ENCODE measurements at places on chromosomes 6 and 20.

GRCh38 chr6:37972994-37973757 is 153.6 kb downstream of the ZFAND3 start:
- DNase-seq = no peak

DNA sequence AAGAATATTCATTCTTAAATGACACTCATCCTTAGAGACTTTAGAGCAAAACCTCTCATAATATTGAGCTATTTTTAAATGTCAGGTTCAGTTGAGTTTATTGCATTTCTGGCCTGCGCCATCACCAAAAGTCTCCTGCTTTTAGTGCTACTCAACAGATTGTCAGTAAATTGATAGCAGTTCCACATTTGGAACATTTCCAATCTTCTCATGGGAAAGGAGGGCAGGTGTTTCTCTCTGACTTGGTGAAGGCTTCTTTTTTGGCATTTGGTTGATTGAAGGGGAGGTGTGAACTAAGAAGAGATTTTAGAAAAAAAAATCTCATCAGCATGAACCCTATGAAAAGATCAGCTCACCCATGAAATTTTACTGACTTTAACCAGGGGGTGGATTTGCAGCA is 125.9 kb upstream of the INSM1 start:
- no peak for DNase-seq

GRCh38 chr20:56540415-56540814 is 7.4 kb downstream of the FAM209B start:
- no peak for DNase-seq

DNA sequence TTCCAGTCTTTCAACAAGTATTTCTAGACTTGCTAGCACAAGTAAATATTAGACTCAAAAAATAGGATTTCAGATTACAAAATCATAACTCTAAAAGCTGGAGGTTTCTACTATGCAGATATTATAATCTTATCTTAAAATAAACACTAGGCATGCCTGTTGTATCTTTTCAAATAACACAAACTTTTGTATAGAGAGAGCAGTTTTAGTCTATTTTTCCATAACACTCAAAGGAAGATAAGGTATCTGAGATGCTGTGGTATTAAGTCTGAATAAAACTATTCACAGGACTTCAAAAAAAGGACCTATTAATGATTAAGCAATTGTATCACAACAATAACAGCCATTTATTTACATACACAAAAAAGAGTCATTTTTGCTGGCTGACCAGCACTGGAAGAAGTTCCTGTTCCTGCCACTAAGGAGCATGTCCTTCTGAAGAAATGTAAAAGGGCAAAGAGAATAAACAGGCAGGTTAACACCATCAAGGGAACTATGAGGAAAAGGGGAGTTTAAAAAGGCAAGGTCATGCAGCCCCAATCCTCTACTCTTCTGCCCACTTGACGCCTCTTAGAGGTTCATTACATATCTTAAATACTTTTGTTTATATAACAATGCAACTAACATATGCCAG is 39.4 kb downstream of the REPS1 start:
- no peak for DNase-seq

DNA sequence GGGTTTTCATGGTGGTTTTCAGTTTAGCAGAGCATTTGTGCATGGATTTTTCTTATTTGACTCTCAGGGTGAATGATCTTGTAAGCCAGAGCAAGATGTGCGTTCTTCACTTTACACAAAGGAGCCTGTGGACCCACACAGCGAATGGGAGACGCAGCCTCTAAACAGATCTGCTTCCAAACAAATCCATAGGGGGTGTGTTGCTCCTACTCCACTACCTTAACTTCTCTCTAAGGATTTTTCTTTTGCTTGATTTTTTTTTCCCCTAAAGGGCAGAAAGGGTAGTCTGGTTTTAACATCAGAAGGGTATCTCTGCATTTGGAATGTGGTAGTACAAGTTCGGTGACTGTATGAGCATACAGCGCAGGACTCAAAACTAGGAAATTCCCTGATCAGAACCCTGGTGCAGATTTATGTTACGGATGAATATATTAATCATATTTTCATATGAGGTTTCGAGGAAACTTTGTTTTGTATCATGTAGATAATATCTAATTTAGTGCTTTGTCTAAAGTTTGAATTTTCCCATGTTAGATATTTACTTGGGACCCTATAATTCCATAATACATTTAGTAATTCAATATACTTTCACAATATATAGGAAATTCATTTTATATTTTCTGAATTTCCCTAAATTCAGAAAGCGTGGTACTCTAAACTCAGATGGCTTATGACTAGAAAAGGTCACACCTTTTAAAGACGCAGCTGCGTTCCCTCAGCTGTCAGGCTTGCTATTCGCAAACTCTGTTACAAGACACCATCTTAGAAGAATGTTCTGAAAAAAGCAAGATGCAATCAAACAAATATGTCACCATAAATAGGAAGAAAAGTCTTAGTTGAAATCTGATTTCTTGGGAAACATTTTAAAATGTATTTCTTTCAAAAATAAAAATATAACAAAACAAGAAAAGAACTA is 196.9 kb downstream of the TMEM242 start:
- no peak for DNase-seq

DNA sequence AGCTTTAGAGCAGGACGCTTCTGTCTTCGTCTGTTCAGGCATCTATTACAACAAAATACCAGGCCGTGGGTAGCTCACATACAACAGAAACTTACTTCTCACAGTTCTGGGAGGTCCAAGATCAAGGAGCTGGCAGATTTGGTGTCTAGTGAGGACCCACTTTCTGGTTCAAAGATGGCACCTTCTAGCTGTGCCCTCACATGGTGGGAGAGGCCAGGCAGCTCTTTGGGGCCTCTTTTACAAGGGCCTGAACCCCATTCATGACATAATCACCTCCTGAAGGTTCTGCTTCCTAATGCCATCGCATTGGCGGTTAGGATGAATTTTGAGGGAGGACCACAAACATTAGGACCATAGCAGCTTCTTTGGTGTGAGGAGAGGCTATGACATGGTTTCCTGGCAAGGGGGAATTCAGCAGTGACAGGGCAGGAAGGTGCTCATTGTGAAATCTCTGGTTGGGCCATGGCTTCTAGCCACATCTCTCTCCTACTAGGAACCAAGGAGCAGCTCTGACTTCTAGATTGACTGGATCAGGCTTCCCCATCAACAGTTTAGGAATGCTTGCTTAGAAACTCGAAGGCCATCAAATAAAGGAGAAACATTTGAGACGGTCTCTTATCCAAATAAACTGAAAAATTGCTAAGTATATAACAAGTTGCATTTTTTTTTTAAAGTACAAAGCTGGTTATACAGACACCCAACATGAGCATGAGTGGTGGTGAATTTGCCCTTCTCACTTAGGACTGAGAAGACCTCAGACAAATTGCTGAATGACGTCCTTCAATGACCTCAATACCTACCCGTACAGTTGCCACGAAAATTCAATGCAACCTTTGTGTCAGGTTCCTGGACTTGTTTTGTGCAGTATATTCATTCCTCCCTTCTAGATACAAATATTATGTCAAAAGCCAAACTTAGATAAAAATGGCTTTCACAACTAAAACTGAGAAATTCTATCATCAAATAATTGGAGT is 140.7 kb downstream of the ZDHHC14 start:
- no peak for DNase-seq

- DNase-seq = no peak
Observed at GRCh38 chr6:49142421-49143151, 320.5 kb downstream of the MMUT start.

DNA sequence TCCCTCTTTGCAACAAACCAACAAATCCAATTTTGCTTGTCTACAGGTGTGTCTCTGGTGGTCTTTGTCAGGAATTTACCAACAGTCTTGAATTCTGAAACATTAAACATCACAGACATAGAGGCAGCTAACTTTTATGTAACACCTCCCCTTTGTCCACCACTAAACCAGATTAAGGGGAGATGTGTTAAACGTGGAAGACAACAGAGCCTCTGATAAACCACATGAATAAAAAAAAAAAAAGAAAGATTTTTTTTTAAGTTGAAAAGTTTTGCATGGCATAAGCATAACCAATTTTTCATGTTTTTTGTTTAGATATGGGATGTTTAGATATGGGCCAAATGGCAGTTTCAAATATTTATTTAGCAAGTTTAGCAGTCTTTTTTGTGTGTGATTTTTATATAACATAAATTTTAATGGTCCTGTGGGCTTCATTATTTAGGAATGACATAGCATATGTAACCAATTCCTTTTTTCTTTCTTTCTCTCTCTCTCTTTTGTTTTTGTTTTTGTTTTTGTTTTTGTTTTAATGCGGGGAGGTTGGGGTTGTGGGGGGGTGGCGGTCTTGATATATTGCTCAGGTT is 60.7 kb upstream of the BTN3A2 start:
- DNase-seq = no peak

GRCh38 chr6:26159357-26160273 is 72.4 kb downstream of the HFE start:
- DNase-seq = no peak

DNA sequence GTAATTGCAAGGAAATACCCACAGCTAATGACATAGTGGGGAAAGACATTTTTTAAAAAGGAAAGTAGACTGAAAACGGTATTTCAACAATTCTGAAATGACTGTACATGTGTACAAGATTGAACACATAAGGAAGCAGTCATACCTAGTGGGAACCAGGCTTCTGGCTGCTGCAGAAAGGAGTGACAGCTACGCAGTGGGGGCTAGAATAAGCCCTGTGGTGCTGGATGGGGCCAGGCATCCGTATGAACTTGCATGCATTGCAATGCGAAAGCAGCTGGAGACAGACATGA is 54.9 kb upstream of the GPR31 start:
- no peak for DNase-seq

DNA sequence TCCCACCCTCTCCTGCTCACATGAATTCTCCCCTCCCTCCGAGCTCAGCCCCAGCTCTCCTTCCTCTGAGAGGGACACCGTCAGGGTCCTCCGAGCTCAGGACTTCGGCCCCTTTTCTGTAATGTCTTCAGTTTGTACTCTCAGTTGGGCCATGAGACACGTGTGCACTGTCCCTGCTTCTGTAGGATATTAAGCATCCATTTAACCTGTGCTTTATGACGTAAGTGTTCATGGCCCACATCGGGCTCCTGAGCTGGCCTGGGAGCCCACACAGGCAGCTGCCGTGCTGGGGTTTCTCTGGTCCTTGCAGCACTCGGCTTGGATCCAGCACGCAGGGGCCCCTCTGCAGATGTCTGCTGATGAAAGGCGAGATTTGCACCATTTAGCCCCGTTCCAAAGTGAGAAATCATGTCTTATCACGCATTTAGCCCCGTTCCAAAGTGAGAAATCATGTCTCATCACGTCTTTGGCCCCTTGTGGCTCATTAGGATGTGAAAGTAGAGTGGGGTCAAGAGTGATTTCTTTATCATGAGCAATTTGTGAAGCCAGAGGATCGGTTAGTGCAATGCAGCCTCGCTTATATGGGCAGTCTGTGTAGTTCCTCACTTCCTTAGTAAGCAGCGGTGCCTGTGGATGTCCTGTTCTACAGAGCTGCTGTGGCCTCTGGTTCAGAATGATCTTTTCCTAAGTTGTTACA is 25.3 kb downstream of the DUSP22 start:
- no peak for DNase-seq

DNA sequence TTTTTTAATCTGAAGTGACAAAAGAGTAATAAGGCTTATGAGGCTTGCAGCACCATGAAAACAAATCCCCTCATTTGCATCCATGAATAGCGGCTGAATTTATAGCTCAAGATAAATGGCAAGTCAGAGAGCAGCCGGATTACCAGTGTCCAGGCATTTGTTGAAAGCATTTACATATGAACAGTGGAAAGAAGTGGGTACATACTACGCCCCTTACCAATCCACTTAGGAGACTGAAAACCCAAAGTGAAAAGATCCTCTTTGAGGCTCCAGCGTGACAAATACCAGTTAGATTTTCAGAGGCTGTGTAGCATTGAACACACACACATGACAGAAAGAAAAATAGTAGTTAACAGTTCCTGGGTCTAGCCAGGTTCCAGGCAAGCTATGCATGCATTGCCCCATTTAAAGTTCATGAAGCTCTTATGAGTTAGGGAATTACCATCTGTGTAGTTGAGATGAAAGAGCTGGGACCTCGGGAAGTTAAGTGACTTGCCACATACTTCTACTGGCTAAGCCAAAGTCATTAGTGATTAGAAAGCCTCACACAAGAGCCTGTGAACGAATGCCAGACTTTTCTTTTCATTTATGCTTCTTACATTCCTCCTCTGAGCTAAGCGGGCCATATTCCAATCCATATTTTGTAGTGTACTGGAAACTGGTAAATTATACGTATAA is 28.3 kb upstream of the NHSL1 start:
- DNase-seq = no peak

DNA sequence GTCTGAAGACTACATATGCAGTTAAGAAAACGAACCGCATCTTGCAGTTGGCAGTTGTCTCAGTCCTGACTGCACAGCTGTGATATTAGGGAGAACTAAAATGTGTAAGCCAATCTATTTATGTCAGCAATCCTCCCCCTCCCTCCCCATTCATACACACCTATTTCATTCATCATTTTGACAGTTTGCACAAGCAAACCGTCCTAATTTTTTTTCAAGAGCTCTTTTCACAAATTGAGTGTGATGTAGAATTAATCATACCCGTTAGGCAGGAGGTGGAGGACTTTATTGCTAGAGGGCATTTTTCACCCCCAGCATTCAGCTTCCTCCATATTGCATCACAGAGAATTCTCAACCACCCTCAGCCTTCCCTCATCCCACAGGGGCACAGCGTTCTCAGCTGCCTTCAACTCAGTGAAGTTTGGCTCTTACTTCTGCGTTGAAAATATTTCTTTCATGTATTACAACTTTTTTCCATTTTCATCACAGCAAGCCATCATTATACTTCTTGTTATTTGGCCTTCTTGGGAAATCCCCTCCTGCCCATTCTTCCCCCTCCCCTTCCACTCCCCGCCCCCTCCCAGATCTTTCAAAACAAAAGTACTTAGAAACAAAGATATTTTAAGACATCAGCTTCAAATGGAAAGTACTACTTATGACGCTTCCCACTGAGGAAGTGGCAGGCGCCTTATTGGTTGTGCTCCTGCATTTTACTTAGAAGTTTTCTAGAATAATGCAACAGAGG is 37.5 kb downstream of the NOX3 start:
- DNase-seq = no peak

DNA sequence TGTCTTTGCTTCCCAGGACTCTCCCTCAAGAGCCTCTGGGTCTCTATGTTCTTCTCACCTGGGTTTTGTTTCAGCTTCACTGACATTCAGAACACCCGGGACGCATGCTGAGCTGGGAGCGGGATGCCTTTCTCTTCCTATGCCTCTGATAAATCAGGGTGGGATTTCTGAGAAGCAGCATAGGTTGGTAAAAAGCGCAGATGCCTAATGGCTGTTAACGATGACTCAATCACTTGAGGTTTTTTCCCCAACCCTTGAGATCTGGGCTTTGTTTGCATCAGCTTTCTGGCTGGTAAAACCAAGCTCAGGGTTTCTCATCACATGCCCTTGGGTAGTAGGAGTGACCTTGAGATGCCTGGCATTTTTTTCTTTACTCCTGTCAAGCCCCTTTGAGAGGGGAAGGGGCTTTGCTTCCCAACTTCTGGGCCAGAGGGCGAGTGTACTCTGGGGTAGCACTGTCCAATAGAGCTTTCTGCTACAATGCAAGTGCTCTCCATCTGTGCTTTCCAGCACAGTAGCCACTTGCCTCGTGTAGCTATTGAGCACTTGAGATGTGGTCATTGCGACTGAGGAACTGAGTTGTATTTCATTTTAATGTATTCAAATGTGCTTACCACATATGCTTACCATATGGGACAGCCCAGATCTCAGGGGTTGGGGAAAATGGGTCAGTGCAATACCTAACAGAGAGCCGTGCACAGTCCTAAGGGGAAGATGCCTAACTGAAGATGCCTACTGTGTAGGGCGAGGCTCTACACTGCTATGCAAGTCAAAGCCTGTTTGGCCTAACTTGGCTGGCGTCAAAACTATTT is 69.1 kb downstream of the PPP1R14C start:
- no peak for DNase-seq
